ENCODE measurements at places on chromosomes 3 and 15.
A peak's percentile ranks its signal among the peaks of the same experiment; 100 is the strongest.

DNA sequence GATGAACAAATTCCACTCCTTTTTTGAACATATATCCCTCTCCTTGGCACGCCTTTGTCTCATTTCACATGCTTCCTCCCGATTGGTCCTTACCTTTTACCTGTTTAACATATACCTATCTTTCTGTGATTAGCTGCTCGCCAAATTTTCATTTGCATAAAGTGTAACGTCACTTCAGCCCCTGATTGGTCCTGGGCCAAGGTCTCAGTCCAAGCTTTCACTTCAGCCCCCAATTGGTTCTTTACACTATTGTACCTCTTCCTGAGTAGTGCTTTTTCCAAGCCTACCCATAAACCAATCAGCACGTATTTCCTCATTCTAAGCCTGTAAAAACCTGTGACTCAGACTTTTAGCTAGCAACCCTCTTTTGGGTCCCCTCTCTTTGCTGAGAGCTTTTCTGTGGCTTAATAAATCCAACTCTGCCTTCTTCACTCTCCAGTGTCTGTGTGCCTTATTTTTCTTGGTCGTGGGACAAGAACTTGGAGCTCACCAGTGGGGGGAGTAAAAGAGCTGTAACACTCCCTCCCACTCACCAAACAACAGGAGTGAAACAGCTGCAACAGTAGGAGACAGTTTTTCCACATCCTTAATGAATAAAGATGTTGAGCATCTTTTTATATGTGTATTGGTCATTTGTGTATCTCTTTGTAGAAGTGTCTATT, 584 bp upstream of the XCR1 start:
- DNase-seq: no peak

DNA sequence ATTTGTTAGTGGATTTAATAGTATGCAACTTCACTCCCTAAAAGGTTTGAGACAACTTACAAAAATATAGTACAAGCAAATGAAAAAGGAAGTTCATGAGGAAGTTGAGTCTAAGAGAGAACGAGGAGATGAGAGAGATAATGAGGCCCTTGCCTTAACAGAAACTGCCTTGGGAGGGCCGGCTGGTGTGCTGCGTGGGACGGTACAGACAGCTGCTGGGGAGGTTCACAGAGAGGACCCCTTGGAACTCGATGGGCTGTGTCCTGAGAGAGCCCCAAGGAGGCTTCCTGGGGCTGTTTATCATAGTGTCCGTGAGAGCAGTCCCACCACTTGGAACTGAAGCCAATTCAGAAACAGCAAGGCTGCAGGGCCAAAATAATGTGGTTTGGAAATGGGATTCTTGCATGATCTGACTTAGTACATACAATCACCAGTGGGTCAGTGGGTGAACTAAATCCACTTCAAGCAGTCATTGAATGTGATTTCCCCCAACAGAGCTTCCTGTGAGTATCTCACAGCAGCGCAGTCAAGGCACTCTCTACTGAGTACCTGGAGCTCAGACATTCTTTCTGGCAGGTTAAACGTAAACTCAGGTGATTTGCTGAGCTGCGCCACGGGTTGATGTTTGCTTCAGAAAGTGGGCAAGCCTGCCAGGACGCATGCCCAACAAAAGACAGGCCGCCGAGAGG, 90.8 kb downstream of the CRTC3 start:
- DNase-seq: no peak

- no peak for DNase-seq
These were observed 904.0 kb downstream of the TBL1XR1 start for GRCh38 chr3:176293276-176293675.

DNA sequence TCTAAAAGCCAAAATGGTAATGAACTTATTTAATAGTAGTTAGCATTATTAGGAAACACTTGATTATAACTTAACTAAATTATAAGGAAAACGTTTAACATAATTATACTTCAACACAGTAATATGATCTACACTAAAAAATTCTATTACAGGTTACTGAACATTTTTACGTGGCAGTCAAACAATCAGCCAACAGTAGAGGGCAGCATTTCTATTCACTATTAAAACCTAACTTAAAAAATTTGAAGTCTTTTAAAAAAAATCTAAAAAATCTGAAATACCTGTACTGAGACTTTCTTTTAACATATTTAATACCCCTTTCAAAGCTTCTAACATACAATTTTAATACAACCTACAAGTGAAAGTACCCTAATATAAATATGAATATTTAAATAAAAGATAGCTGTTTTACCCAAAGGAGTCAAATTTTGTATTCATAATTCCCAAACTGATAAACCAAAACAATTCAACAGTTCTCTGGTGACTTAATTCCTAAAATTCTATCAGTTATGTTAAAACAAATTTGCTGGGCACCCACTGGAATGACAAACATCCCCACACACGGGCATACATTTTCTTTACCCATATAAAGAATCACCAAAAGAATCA, 41.5 kb downstream of the DLG1 start:
- DNase-seq: peak; percentile 38

- no peak for DNase-seq
These were observed 61.4 kb downstream of the CLDN11 start for GRCh38 chr3:170480111-170480510.

- DNase-seq: no peak
These were observed 164.1 kb upstream of the SLC2A2 start for GRCh38 chr3:171190668-171191067.

GRCh38 chr15:63238171-63238570, 39.2 kb upstream of the APH1B start:
- DNase-seq: no peak

DNA sequence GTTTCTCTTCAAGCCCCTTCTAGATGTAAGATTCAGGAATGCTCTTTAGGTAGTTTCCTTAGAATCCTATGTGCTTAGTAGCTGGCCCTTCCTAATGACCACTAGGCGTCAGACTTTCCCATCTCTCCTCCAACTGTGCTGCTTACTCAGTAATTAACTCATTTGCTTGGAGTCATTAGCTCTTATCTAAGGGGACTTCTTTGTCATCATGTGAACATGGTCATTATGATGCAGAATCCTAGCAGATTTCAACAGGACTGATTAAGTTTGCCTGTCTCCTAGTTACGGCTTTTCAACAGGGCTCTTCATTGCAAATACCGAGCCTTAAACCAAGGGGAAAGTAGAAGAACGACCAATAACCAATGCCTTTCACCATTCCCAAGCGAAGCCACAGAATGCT, 46.4 kb downstream of the GJD2 start:
- DNase-seq: no peak

DNA sequence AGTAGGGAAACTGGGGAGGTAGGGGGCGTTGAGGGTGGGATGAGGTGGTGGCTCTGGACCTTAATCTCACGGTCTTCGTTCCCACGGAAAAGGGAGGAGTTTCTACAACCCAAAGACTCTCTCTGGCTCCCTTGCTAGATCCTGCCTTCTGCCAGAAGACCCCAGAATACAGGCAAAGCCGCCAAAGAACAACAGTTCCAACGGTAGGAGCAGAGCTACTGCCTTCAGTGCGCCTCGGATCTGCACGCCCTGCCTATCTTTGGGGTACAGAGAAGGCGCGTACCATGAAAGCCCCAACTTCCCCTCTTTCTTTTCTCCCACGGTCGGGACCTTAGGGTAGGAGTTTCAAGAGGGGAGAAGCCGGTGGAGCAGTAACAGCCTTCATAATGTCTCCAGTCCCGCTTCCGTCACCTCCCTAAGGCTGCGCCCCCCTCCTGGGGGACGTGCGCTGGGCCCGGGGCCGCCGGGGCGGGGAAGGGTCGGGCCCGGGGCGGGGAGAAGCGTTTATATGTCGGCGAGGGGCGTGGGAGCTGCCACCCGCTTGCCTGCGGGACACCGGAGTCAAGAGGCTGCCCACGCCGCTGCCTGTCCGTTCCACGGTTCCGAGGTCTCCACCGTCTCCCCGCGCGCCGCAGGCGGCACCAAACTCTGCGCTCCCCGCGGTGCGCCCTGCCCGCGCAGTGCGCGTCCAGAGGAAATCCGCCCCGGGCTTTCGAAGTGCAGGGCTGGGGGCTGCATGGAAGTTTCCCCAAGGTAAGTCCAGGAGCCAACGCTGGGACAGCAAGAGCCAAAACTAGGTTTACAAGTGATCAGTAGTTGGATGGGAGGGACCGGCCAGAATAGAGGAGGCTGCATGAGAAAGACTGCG, at the start of gene COL6A6:
COL6A6 (plus strand) TSS at position 533 of the 868 bp plus-strand sequence. CDS start 43,188 bp downstream, outside the sequence.
- no peak for DNase-seq

GRCh38 chr3:64488939-64489338, 198.9 kb downstream of the ADAMTS9 start:
- DNase-seq: no peak

DNA sequence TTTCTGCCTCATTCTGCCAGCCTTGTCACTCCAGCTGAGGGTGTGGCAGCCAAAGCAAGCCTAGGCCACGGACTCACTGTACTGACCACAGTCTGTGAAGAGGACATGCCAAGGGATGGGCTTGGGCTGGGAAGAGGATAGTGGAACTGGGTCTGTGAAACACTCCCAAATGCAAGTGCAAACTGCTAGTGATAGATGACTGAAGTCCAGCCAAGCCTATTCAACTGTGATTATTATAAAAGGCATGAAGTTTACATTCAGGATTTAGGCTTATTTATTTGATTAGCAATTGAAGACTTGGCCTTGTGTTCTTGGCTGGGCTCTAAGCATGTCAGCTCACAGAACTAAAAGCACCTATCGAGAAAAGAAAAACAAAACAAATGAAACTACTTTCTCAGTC, 84.9 kb upstream of the UBE2E1 start:
- no peak for DNase-seq

GRCh38 chr15:55970286-55970685, 23.1 kb downstream of the NEDD4 start:
- DNase-seq: no peak

DNA sequence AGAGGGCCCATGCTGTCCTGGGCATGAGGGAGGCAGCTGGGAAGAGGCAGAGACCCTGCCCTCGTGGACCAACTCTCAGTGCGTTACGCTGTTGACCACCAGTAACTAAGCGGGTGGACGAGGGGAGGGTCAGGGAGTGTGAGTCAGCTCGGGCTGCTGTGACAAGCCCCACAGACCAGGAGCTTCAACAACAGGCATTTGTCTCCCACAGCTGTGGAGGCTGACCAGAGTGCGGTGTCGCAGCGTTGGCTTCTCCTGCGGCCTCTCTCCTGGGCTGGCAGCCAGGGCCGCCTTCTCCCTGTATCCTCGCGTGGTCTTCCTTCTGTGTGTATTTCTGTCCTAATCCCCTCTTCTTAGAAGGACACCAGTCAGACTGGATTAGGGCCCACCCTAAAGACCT, 13.0 kb downstream of the EFCC1 start:
- no peak for DNase-seq

- no peak for DNase-seq
These were observed 5.1 kb upstream of the IQSEC1 start for GRCh38 chr3:13078163-13078905.

DNA sequence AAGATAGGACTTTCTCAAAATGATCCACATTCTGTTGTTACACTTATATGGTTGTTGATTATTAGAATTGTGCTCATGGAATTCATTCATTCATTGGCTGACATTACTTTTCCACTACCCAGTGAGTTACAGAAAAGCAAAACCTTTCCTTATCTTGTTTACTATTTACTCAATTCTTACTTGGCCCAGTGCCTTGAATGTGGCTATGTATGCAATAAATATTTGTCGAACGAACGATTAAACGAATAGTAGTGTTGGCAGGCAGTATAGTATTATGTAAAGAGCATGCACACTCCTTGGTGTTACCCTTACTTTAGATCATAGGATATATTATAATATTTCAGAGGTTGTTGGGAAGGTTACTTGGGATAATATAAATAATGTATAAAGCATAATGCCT, 31.0 kb downstream of the CTDSPL2 start:
- no peak for DNase-seq

GRCh38 chr3:11544412-11545181, 99.1 kb downstream of the VGLL4 start:
- DNase-seq: no peak

DNA sequence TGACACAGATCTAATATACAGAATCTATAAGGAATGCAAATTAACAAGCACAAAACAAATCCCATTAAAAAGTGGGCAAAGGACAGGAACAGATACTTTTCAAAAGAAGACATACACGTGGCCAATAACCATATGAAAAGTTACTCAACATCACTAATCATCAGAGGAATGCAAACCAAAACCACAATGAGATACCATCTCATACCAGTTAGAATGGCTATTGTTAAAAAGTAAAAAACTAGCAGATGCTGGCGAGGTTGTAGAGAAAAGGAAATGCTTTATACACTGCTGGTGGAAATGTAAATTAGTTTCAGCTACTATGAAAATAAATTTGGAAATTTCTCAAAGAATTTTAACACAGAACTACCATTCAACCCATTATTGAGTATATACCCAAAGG, 50.7 kb downstream of the ADAMTS17 start:
- DNase-seq: no peak

- DNase-seq: no peak
These were observed 77.4 kb upstream of the PLCL2 start for GRCh38 chr3:16807391-16807790.

GRCh38 chr15:82648257-82649103, 1.3 kb upstream of the CPEB1 start:
- no peak for DNase-seq

DNA sequence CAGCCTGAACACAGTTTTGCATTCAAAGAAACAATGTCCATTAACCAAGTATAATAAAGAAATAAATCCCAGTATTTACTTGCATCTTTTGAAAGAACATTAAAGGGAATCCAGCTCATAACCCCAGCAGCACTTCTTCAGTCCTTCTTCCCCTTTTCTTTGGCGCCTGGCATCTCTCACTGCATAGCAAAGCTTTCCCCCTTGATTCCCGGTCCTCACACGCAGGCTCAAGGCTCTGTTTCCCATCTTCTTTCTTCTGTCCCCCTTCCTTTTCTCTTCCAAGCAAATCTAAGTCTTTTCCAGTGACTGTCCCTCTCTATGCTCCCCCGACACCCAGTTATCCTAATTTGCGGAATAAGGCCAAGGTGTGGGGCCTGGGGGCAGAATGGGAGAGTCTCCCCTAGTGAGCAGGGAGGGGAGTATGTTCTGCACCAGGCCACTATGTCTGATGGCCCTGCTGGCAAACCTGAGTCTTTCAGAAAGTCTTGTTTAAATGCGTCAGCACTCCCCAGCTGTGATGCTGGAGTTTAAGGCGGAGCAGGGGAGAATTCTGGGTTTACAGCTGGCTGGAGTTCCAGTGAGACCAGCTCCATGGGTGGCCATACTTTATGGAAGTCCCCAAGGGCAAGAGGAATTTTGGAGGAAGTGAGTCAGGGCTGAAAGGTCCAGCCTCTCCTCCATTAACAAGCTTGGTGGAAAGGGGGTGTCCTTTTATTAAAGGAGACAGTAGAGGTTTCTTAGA, 42.1 kb downstream of the GOLGA6A start:
- no peak for DNase-seq

DNA sequence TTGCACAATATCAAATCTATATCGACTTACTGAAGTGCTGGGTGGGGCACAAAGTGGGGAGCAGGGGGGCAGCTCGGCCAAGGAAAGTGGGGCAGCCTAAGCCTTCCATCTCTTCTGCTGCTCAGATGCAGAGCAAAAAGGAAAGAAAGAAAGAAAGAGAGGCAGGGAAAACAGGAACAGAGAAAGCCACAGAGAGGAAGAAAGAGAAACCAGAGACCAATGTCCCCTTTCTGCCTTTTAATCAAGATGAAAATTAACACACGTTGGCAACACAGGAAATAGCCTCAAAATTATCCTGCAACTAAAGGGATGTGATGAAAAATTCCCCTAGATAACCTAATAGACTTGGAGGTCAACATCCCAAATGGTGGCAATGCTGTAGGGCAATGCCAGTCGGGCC, 72.2 kb upstream of the RAD18 start:
- no peak for DNase-seq

GRCh38 chr3:8555113-8555661, 53.6 kb downstream of the LMCD1 start:
- no peak for DNase-seq

- no peak for DNase-seq
These were observed 11.4 kb downstream of the TGM5 start for GRCh38 chr15:43255376-43255775.

Data from memory B cell (primary cell).